ENCODE measurements at places on chromosomes 3 and 15.

DNA sequence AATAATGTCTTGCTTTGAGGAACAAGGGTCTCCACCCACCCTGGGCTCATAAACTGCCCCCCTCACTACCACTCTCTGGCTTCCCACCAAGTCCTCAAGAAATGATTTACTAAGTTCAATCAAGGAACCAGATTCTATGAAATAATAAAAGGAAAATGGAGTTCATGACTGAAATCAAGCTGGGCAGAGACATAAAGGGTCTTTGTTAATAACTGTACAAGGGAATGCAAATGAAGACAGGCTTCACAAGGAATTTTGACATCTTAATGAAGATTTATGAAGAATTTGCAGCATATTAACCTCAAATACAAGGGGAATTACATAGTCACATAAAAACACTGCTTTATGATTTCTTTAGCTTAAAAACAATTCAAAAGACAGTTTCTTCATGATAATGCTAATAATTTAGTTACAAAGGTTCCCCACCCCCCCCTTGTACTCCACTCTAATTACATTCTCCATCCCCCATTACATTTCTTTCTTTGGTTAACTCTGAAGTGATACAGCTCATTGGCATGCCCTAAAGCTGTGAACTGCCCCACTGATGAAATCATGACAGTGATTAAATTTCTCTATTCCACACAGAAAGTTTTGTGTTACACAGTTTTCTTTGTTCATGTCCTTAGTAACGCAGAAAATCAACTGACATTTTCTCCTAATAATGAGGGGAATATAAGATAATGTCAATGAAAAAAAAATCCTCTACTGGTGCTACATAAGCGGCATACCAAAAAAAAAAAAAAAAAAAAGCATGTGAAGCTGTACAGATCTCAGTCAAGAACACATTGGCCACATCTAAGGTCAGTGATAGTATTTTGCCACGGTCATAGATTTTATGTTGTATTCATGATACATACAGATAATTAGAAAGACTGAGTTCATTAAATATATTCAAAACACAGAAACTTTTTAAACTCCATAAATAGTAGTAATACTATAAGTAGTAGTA is 54.4 kb downstream of the WWTR1 start:
- DNase-seq: no peak

DNA sequence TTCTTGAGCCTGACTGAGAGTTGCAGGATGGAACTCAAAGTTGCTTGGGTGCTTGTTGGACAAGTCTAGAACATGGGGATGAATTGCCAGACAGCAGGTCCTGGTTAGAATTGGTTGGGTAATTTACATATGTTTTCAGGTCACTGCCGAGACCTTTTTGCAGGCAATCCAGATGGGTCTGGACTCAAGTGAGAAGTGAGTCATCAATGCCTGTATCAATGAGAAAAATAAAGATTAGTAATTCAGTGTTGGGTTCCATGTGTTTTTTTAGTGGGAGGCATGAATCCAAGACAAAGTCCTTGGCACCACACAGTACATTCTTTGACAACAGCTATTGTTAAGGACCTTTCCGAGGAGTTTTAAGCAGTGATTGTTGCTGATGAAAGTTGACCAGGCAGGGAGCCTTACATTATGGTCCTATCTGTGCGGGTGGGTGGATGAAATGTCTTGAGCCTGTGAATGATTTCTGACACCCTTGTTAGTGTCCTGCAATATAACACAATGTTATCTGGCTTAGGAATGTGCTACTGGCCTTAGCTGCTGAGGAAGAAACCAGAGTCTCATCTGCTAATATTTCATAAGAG is 77.7 kb downstream of the CRYGS start:
- DNase-seq: no peak

GRCh38 chr15:50543556-50543955 is 2.9 kb downstream of the USP50 start:
- no peak for DNase-seq

- DNase-seq: no peak
These were observed 103.1 kb downstream of the LINGO1 start for GRCh38 chr15:77529394-77530159.

DNA sequence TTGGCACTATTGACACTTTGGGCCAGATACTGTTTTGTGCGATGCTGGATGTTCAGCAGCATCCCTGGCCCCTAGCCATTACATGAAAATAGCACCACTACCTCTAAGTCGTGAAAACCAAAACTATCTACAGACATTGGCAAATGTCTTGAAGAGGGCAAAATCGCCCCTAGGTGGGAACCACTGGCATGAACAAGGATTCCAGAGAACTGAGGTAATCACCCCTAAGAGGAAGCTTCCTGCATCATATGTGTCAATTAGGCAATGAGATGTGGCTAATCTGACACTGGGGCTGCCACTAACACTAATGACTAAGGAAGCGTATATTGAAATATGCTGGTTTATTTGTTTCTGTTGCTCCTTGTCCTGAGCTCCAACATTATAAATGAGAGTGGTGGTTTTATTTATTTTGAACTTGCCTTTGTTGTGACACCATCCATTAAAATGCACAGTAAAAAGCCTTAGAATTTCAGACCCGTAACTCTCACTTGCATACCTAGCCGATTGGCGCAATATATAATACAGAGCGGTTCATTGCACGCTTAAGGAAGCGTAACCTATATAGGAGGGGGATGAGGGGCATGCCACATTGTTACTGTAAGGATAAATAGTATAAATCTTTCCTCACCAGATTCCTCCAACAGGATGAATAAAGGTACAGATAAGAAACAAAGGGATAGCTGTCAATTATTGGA is 299.8 kb upstream of the CNTN4 start:
- DNase-seq: no peak

DNA sequence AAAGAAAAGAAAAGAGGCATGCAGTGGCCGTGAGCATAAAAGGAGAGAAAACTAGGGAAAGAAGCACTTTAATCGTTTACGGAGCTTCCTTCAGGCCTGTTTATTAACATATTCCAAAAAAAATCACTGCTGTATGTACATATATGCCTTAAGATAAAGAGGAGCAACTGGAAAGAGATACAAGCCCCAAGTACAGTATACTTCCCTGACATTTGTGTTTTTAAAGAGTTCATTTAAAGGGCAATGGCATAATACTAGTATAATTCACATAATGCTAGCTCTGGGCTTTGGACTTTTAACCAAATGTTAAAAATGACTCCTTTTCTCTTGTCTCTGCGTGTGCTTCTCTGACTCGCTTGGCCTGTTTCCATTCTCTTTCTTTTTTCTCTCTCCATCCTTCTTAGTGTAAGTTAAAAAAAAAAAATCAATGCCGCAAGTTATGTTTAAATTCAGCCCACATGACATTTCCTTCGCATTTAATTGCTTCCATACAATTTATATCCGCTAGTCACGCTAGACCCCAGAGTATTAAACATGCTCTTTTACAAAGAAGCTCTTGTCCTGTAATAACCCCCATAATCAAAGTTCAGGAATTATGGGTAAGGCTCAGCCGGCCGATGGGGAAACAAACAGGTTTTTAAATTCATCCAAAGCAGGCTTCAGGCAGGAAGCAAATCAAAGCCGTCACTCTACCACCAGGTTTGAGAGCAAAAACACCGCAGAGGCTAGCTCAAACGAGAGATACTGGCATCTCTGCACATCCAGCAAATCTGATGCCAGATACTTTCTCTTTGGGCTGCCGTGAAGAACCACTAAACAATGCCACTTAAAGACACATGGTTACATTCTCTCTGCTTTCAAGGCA is 19.4 kb downstream of the WWTR1 start:
- no peak for DNase-seq

- DNase-seq: no peak
These were observed 99.2 kb downstream of the SLMAP start for GRCh38 chr3:57855281-57855680.

DNA sequence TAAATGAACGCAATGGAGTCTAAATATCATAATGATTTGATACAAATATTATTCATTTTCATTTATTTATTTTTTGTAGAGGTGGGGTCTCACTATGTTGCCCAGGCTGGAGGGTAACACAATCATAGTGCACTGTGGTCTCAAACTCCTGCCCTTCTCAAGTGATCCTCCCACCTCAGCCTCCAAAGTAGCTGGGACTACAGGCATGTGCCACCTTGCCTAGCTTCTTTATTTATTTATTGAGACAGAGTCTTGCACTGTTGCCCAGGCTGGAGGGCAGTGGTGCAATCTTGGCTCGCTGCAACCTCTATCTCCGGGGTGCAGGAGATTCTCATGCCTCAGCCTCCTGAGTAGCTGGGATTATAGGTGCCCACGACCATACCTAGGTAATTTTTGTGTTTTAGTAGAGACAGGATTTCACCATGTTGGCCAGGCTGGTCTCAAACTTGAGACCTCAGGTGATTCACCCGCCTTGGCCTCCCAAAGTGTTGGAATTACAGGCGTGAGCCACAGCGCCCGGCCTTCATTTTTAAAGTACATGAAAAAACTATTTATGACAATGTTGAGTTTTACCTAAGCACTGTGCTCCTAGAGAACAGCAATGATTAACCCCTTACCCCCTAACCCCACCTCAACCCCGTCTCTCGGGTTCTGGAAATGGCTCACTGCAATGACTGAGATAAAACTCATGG is 4.0 kb upstream of the AEN start:
- DNase-seq: no peak

GRCh38 chr3:107369791-107370190 is 7.4 kb upstream of the CCDC54 start:
- DNase-seq: no peak

DNA sequence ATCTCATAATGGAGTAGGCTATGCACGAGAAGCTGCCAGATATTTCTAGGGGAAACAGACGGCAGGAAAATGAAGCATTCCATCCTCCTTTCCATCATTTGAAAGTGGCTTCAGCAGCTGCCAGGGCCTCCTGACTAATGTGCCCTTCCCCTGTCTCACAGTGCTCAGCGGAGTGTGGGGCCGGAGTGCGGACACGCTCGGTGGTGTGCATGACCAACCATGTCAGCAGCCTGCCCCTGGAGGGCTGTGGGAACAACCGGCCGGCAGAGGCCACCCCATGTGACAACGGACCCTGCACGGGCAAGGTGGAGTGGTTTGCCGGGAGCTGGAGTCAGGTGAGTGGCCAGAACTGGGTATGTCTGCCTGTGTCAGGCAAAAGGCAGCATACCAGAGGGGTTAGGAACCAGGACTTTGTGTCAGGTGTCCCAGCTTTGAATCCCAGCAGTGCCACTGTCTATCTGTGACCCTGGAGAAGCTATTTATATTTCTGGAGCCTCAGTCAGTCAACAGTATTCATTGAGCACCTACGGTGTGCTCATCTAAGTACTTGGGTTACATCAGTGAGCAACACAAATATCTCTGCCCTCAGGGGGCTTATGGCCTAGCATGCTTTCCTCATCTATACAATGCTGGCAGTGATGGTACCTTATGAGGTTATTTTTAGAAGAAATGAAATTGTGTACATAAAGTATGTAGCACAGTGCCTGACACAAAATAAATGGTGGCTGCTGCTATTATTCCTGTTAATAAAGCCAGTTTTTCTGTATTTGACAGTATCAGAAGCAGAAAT is 52.4 kb upstream of the NR2E3 start:
- no peak for DNase-seq

GRCh38 chr15:31495281-31495680 is 168.6 kb downstream of the KLF13 start:
- DNase-seq: no peak

- no peak for DNase-seq
These were observed 586.1 kb upstream of the DPPA4 start for GRCh38 chr3:109923431-109923830.

- no peak for DNase-seq
These were observed 62.5 kb downstream of the ALCAM start for GRCh38 chr3:105429034-105429762.
